Coronary artery (tissue), 2 donors: ENCODE measurements at places on chromosomes 6 and 20.

- no peak for DNase-seq
Measured at GRCh38 chr6:115441651-115442050, 619.0 kb downstream of the FRK start.

DNA sequence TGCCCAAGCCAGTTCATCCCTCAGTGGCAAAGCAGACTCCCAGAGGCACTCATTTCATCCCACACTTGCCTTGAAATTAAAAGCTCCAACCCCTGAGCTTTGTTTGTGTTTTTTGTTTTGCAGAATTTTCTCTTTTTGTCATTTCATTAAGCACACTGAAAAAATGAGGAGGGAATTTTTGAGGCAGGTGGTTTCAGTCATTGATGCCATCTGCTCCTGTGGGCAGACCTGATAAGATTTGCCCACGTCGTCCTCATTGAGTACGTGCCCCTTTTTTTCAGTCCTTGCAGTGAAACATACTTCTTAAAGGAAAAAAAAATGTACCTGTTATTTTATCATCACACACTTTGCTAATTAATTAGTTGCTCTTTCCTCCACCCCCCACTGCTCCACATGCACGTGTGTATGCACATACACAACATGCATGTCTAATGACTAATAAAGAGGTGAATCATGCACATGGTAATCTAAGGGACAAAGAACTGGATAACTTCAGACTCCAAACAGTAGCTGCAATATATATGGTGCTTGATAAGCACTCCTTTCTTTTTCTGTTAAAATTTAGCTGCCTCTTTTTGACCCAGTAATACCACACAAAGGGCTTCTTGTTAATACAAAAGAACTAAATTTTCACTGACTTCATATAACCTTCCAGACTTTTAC, 102.1 kb upstream of the TMEM181 start:
- no peak for DNase-seq

GRCh38 chr20:42173440-42173839, 555.3 kb upstream of the CHD6 start:
- no peak for DNase-seq

DNA sequence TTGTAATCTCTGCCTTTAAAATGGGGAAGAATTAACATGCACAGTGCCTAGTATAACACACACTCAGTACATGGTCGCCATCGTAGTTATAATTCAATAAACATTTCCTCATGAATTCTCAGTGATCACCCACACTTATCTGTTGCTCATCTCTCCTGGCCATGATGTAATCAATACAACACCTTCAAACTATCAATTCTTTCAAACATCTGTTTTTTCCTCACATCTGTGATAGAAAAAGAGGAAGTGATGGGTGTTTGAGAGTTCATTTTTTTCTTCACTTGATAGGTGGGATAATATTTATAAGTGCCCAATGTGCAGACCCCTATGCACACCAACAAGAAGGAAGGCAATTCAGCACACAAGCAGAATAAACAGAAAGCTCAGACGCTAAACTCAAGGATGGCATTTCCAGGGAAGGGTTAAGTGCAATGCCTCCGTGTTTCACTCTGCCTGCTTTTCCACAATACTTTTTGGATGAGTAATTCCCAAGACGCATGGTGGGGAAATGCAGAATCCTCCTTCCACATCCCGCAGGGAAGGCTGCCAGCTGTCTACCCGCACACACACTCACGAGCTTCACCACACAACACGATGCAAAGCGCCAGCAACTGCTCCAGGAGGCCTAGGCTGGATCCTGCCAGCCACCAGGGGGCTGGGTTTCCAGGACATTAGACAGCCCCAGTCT, 100.3 kb downstream of the GMPR start:
- DNase-seq, result no peak

GRCh38 chr20:41179961-41180360, 42.6 kb downstream of the PLCG1 start:
- no peak for DNase-seq

DNA sequence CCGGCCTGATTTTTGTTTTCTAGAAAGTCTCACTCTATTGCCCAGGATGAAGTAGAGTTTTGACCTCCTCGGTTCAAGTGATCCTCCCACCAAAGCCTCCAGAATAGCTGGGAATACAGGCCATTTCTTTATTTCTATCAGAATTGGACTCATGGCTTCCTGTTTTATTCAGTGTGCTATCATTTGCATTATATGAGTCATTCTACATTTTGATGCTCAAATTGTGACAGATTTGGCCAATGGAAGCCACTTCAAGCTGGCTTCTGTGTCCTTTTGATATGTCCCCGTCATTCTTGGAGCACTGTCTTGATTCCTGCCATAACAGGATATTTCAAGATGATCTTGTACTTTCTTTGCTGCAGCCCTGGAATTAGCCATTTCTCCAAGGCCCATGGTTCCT, 75.1 kb downstream of the CNBD2 start:
- no peak for DNase-seq

- DNase-seq, result no peak
Measured at GRCh38 chr20:60882836-60883235, 369.2 kb upstream of the CDH4 start.

DNA sequence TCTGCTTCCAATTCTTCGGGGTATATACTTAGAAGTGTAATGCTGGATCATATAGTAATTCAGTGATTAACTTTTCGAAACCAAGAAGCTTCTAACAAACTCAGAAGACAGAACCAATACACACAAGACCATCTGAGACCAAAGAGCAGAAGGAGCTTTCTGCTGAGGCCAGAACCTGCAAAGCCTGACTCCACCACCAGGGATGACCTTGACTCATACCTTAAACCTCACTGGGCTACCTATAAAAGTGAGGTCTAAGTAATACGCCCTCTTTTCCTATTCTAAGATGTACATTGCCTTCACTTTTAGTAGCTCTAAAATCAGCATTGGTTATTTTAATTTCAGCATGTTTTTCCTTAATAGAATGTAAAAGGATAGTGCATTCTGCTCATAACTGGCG, 84.8 kb downstream of the FOXF2 start:
- DNase-seq, result no peak

DNA sequence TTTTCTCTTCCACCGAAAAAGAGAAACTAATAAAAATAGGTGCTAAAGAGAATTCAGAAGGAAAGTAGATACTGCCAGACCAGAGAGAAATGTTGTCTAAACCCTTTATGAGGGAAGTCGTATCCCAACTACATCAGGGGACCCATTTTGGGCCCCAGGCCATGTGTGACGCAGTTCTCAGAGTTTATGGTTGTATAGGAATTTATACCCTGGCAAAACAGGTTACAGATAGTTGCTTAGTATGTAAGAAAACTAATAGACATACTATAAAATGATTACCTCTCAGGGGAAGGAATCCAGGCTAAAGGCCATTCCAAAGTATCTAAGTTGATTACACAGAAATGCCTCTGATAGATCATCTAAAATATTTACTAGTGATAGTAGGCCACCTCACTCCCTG, 28.6 kb upstream of the SLC52A3 start:
- no peak for DNase-seq

- DNase-seq, result no peak
Measured at GRCh38 chr6:164069350-164069990, 655.0 kb downstream of the QKI start.

DNA sequence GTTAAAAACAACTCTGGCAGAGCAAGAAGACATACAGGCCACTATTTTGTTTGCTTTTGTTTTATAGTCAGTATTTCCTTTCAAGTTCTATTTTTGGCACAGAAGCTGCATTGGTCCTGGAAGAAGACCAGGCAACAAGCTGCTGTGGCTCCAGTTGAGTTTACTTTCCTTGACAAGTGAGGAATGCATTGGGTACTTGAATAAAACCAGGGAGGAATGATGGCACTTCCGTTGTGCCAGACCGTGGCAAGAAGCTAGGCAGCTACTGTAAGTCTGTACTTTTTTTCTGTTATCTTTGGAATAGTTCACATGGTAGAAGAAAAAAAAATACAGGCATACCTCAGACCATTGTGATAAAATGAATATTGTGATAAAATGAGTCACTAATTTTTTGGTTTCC, 66.3 kb downstream of the NCOA3 start:
- DNase-seq, result no peak

DNA sequence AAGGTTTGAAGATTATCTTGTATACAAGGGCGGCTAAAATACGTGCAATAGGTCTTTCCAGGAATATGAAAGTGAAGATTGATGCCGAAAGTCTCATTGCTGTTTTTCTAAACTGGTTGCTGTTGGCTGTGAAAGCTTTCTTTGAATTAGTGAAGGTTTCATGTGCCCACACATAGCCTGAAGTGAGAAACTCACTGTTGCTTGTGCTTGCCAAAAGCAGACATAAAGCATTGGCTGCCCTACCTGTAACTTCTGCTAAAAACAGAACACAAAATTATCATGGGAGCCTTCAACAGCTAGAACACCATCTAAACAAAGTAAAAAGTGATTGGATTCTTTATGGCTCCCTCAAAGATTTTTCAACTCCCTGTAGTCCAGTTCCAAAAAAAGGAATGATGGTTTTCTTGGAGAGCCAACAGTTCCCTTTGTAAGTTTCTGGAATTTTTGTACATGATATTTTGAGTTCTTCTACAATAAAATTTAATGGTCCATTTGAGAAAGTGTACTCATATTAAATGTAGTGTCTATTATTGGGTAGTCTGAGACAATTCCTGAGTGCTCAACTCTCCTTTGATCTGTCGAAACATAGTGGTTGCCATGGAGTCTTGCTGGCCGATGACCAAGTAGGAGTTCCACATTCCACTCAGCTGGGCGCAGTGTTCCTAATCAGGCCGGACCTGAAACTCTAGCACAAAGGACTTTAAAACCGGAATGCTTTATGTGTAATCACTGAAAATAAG, 68.5 kb downstream of the PLEKHG1 start:
- DNase-seq, result peak; percentile 87

DNA sequence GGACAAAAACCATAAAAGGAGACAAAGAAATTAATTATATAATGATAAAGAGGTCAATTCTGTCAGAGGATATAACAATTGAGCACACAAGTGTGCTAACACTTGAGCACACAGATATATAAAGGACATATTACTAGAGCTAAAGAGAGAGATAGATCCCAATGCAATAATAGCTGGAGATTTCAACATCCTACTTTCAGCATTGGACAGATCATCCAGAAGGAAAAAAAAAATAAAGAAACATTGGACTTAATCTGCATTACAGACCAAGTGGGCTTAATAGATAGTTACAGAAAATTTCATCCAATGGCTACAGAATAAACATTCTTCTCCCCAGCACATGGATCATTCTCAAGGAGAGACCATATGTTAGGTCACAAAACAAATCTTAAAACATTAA, 9.9 kb downstream of the VNN1 start:
- no peak for DNase-seq

DNA sequence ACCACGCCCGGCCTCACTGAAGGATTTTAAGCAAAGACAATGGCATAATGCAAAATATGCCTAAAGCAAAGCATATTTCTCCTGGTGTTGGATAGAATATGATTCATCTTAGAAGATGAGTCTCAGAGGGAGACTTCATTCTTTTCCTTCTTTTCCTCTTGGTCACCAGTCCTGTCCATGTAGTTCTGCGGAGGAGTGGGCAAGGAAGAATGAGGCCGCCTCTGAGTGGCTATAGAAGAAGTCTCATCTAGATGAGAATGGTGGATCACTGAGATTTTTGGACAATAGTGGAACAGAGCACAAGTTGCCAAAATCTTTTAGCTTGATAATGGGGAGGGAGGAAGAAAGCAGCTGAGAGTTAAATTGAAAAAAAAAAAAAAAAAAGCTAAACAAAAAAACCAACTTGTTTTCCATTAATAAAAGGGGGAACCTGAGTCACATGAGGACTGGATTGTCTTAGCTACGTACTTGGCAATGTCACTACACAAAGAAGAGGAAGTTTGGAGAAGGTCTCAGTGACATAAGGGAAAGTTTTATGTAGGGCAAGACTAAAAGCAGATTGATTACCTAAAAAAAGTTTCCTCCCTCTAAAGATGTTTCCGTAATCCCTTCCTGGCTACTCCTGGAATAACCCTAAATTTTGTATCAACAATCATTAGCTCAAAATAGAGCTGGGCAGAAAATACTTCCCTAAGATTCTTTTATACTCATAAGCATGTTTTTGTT, 6.0 kb downstream of the CD83 start:
- DNase-seq, result no peak

DNA sequence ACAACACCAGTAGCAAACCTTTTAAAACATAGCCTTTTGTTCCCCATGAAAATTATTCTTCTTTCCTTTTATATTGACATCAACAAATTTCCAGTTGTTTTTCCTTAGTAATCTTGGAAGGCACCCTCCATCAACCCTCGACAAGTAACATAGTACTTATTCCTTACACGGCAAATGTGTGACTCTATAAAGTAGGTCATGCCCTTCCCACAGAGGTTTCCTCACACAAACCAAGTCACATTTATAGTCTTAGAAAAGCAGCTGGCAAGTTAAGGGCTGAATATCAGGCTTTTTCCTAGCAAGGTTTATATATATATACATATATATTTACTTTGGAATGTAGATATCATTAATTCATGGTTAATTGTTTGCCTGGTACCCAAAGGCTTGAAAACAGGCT, 371.5 kb downstream of the SYNE1 start:
- no peak for DNase-seq

- DNase-seq, result no peak
Measured at GRCh38 chr6:32196682-32197616, 4.5 kb upstream of the GPSM3 start.

GRCh38 chr20:49610691-49611538, 43.0 kb upstream of the PTGIS start:
- no peak for DNase-seq

DNA sequence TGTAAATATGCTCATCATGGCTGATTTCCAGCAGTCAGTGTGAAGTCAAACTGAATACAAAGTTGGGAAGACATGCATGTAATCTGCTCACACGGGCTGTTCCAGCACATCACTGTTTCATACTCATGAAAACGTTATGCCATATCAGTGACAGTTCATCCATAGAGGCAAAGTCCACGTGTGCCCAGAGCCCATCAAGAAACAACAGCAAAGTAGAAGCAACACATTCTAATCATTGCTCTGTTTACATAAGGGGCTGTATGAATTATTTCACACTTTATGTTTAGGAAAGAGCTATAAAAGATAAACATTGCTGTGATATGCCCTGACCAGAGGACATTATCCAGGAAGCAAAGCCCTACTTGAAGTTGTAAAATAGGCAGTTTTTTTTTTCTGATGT, 157.0 kb upstream of the ENPP5 start:
- DNase-seq, result no peak

GRCh38 chr6:68637782-68638181, 2.7 kb downstream of the ADGRB3 start:
- no peak for DNase-seq

- no peak for DNase-seq
Measured at GRCh38 chr6:14460556-14460955, 343.0 kb downstream of the CD83 start.

- DNase-seq, result no peak
Measured at GRCh38 chr20:55095745-55096400, 620.5 kb downstream of the DOK5 start.

- no peak for DNase-seq
Measured at GRCh38 chr6:24053057-24053456, 73.0 kb upstream of the NRSN1 start.

- DNase-seq, result no peak
Measured at GRCh38 chr6:119311514-119312142, 37.9 kb downstream of the MAN1A1 start.
